WERI-Rb-1 (cell line): ENCODE measurements at places on chromosomes 4 and X.

- DNase-seq: no peak
These were observed 42.4 kb upstream of the NOCT start for GRCh38 chr4:138972956-138973801.

- no peak for DNase-seq
These were observed 514.3 kb downstream of the ADGRL3 start for GRCh38 chr4:61714387-61714911.

- no peak for DNase-seq
These were observed 448.5 kb downstream of the TRAM1L1 start for GRCh38 chr4:116636917-116637316.

- DNase-seq: no peak
These were observed 421.8 kb downstream of the GBA3 start for GRCh38 chr4:23114538-23114937.

DNA sequence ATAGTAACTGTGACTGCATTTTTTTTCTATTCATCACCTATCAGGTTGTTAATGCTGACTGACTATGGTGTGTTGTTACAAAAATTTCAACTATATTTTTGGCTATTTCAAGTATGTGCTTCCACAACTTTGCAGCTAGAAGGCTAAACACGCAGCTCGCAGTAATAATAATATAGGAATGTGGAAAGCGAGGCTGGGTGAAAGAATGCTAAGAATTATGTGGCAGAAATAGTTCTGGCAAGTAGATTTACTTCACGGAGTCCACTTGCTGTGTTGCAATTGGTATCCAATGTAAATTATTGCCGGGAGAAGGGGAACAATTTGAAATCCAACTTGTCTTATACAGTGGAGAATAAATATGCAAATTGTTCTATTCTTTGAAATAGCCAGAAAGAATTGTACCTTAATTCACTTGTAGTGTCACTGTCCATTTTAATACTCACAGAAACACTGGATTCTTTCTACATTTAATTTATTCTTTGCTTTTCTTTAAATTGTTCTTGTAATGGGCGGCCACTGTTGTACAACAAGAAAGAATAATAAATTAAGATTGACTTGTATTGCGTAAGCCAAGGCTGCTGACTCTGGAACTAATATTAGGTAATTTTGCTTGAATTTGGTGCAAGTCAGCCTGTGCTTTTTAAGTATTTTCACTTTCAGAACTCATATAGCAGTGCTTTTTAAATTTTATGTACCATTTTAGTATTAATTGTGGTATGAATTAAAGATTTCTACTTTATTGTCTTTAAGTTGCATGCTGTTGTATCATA is 154.9 kb downstream of the FRMPD4 start:
- no peak for DNase-seq

- DNase-seq: peak; percentile 56
These were observed 7.2 kb downstream of the TIMM17B start for GRCh38 chrX:48890296-48890925.

DNA sequence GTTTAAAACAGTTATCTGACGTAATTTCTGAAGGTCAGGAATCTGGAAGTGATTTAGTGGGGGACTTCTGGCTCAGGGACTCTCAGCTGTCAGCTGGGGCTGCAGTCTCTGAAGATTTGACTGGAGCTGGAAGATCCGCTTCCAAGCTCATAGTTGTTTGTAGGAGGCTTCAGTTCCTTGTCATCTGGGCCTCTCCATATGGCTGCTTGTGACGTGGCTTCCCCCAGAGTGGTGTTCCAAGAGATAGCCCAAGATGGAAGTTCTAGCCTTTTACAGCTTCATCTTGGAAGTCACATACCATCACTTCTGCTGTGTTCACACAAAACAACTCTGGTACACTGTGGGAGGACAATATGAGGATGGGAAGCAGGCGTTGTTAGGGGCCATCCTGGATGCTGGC is 2.1 kb downstream of the MPC1L start:
- DNase-seq: no peak

GRCh38 chrX:109691752-109692151 is 41.3 kb downstream of the ACSL4 start:
- DNase-seq: no peak

DNA sequence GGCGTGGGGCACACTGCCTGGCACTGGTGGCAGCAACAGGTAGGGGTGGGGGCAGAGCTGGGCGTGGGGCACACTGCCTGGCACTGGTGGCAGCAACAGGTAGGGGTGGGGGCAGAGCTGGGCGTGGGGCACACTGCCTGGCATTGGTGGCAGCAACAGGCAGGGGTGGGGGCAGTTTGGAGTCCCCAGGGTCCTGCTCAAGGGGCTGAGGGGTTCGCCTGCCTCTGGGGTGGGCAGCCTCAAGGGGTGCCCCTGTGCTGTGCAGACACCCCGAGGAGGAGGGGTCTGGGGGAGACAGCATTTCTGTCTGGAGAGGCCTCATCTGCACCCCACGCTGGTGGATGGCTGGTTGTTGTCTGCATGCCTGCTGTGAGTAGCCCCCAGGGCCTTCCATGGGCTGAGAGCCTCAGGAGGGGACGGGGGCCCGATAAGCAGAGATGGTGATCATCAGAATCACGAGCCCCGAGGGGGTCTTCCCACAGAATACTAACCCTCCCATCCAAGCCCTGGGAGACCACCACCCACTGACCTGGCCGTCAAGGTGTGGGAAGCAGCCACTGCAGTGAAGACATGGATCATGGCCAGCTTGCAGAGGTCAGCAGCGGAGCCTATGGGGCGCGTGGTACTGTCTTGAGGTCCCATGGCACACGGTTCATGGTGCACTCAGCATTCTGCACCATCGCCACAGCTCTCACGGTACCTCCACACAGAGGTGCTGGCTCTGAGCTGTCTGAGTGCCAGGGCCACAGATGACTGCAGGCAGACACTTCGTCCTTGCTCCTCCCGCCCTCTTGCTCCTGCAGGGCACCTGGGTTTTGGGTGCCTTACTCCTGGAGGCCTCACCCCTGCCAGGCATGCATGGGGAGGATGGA is 21.5 kb downstream of the NAT8L start:
- DNase-seq: peak; percentile 4

DNA sequence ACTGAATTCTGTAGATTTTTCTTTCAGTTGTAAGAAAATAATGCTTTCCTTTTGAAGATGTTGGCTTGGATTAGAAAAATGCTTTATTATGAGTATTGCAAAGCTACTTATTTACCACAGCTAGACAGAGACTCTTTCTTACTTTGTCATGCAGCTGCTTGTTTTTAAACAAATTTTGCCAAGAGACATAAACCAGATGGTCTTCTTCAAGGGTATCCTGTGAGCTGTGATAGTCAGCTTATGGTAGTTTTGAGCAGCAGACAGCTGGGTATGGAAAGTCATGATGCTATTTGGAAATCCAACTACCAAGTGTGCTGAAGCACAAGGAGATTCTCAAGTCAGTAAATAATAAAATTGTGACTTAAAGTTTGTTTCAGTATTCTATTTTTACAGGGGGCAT is 941.5 kb downstream of the DMD start:
- DNase-seq: no peak

- no peak for DNase-seq
These were observed 83.9 kb downstream of the ARHGAP10 start for GRCh38 chr4:147815741-147816140.

DNA sequence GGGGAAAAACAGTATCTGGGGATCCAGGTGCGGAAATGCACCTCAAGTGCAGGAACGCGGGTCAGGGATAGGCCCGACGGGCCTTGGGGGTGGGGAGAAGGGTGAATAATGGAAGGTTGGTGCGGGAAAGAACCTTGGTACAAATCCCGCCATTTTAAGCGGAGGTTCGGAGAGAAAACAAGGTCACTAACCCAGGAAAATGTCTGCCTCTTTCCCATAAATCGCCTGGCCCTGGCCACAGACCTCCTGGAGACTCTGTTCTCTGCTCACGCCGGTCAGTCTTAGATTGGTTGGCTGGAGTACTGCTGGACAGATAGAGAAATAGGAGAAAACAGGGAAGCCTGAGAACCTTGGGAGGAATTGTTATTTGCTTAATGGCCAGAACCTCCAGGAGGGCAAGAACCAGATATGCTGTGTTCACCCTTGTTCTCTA is 897 bp upstream of the FBXL5 start:
- DNase-seq: peak; percentile 58

DNA sequence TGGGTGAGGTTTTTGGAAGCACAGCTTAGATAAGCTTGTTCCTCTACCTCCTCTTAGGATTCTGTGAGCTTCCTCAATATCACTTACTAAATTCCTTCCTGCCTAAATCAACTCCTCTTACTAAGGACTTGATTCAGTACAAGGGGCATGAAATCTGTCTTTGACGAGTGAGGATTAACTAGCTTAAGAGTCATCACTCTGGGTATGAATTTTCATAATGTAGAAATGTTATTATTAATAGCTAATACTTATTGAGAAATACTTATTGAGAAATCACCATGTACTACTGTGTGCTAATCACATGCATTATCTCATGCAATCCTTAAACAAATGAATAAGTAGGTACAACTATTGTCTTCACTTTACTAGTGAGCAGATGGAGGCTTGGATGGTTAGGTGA is 28.6 kb downstream of the TRPC3 start:
- DNase-seq: no peak

DNA sequence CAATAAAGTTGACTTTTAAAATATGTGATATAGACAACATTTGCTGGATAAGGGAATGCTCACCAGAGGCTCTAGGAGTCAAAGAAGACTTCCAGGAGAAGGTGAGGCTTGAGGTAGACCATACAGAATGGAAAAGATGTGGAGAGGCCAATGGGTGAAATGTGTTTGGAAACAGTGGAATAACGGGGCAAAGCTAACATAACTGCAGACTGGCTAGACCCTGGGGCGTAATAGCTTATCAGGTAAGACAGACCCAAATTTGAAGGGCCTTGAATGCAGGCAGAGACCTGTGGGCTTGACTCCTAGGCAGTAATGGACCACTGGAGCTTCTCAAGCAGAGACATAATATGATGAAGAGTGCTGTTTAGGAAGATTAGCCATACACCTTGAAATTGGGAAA is 25.4 kb downstream of the GPC3 start:
- no peak for DNase-seq

DNA sequence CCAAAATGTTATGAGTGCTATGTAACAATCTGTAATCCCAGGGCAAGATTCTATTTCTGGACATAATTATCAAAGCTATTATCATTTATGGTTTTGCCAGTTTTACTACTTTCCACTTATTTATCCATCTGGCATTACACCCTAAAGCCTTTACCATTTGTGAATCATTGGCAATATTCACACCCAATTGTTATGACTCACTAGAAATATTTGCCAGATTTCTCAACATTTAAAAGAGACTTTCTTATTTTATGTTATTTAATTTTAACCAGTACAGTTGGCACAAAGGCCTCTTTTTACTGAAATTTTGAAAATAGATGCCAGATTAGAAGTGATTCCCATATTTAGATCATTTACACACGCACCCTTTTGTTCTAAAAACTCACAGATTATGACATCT is 242.7 kb upstream of the WDFY3 start:
- DNase-seq: no peak

DNA sequence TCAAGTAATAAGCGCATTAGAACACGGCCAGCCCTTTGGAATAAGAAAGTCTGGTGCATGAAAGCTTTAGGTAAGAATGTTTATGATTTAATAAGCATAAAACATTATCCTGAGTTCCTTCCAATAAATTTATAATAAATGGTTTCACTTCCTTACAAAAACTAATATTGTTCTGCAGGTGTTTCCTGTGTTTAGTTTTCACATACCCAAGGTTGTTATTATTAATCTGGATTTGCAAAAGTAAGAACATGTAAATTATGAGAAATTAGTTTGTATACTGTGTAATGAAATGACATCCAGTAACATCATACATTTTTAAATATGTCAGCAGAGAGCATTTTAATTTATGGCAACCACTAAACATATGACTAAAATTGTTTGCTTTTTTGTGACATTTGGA is 72.1 kb downstream of the BANK1 start:
- DNase-seq: no peak

DNA sequence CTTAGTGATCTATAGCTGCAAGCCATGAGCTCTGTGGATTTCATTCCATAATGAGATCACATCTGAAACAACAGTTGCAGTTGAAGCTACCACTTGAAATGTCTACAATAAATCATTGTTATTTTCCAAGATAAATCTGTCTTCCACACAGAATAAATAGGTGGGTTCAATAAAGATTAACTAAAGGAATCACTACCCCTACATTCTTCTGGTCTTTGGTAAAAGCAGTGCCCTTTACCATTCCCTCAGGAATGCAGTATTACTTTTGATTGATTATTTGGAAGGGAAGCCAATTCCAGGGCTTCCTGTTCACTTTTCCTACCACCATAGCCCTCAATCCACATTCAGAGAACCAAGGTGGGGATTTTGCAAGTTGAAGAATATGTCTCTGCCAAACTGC is 38.9 kb upstream of the MAP9 start:
- no peak for DNase-seq

DNA sequence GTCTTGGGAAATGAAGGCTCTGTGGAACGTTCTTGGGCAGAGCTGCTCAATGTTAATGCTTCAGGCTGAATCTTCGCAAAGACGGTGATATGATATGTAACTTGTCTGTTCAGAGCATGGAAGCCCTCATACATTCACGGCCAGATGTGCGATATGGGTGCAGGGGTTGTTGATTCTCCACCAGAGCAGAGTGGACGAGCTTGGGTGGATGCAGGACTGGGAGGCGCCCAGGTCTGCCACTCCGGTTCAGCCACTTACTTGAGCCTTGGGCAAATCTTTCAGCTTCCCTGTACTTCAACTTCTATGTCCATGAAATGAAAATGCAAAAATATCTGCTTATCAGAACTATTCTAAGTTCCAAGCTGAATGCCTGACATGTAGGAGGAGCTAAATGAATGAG is 47.4 kb upstream of the MND1 start:
- DNase-seq: no peak

DNA sequence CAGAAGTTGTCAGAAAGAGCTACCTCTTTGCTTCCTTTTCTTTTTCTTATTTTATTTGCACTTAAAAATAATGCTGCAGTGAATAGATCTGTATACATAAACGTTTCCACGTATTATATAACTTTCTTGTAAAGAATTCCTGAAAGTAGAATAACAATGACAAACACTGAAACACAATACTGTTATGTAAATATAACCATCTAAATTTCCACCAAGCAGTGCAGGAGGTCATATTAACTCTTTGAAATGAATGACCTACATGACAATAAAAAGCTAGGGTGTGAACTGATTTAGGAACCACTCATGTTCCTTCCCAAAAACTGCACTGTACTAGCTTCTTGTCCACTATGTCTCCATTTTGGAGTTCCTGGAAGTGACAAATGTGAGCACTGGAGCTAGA is 85.8 kb downstream of the COX18 start:
- DNase-seq: no peak

- DNase-seq: no peak
These were observed 38.5 kb downstream of the GPM6A start for GRCh38 chr4:175773566-175773965.

GRCh38 chr4:52019936-52020657 is at the start of gene LRRC66:
Gene LRRC66, minus strand, starts transcription at chr4:52020363. Its CDS starts 2,750 bp downstream, at chr4:52017613.
- no peak for DNase-seq
